Esophagus squamous epithelium (tissue), 5 donors: ENCODE measurements at places on chromosomes 7 and 10.

- no peak for DNase-seq
Measured at GRCh38 chr7:150947241-150947745, 30.8 kb downstream of the KCNH2 start.

GRCh38 chr7:28315565-28316410 lies 96.5 kb upstream of the CREB5 start:
- no peak for DNase-seq

- no peak for DNase-seq
Measured at GRCh38 chr7:111132833-111133232, 41.9 kb downstream of the LRRN3 start.

DNA sequence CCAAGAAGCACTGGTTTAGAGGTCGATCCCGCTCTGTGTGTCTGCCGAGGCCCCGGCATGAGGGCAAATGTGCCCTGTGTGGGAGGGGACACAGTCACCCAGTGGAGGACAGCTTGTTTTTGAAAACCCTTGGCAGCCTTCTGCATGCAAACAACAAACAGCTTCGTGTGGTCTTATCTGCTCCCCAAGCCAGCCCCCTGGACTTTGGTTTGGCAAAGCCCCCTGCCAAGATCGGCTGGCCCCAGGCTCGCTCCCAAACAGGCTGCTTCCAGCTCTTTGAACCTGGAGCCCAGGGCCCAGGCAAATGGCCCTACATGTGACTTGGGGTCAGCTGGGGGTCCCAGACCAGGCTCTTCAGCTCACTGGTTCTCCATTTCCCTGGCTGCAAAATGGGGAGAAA lies 2.9 kb downstream of the ELN start:
- DNase-seq = no peak

GRCh38 chr7:91945476-91945875 lies 4.8 kb downstream of the AKAP9 start:
- DNase-seq = no peak

DNA sequence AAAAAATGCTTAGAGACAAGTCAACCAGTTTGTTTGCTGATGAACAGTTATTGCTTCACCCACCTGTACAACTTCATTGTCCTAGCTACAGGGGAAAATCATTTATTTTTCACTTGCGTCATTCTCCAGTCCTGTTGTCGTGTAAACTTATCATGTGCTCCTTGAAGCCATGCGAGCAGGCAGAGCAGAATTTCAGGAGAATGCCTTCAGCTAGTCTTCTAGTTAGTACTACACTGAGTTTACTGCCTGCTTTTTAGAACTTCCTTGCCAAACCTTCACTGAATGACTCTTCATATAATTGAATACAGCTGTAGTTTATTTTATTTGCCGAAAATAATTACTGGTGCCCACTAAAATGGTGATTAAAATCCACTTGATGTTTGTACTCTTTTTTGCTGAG lies 15.6 kb downstream of the RPA3 start:
- DNase-seq = no peak

GRCh38 chr10:17222329-17222728 lies 5.7 kb upstream of the VIM start:
- no peak for DNase-seq

DNA sequence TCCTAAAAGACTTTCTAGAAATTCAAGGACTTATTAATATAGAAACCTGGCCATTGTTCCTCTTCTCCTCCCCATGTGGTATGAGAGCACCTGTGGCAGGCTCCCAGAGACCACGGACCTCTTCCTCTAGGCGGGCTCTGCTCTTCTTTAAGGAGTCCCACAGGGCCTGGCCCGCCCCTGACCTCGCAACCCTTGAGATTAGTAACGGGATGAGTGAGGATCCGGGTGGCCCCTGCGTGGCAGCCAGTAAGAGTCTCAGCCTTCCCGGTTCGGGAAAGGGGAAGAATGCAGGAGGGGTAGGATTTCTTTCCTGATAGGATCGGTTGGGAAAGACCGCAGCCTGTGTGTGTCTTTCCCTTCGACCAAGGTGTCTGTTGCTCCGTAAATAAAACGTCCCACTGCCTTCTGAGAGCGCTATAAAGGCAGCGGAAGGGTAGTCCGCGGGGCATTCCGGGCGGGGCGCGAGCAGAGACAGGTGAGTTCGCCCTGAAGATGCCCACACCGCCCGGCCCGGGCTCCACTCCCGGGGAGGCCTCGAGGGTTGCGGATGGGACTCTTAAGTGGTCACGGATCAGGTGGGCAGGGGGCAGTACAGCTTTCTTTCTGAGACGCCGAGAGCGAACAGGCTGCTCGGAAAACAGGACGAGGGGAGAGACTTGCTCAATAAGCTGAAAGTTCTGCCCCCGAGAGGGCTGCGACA lies at the start of gene SLC26A4:
Gene SLC26A4 (plus strand): TSS at position 448 of the 700 bp plus-strand sequence. CDS start 814 bp downstream, outside the sequence.
- no peak for DNase-seq

- no peak for DNase-seq
Measured at GRCh38 chr10:36345807-36346206, 703.7 kb upstream of the FZD8 start.

- no peak for DNase-seq
Measured at GRCh38 chr7:102079140-102080018, 207.3 kb upstream of the SH2B2 start.

DNA sequence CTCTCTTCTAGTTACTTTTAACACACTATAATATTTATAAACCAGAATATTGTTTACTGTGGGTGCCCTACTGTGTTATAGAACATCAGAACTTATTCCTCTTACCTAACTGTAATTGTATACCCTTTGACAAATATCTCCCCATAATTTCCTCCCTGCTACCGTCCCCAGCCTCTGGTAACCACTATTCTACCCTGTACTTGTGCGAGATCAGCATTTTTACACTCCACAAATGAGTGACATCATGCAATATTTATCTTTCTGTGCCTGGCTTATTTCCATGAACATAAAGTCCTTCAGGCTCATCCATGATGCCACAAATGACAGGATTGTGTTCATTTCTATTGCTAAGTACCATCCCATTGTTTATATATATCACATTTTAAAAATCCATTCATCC lies 139.8 kb upstream of the RSU1 start:
- no peak for DNase-seq
